ENCODE measurements at places on chromosomes 1 and 21.

DNA sequence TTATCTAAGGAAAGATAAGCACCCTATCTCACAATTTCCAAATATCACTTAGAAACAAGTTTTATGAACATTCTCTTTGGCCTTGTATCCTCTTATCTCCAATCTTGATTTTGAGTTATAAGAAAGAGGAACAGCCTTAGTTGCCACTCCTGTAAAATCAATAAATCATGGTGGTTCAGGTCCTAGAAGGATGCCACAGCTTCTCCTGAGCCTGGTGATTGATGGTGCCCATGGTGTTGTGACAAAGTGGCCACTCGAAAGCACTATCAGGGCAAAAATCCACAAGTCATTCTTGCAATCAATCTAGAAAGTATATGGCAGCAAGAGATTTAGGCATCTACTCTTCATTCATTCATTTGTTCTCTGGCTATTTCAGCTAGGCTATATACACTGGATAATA lies 27.8 kb downstream of the GBP6 start:
- H3K27ac ChIP-seq, result no peak overlapping the region
- no peaks in the 10 kb centered on the region for H3K27me3 ChIP-seq
- H3K36me3 ChIP-seq, result no peaks in the 10 kb centered on the region
- peak; percentile 48 for DNase-seq
- H3K4me3 ChIP-seq, result no peak overlapping the region

DNA sequence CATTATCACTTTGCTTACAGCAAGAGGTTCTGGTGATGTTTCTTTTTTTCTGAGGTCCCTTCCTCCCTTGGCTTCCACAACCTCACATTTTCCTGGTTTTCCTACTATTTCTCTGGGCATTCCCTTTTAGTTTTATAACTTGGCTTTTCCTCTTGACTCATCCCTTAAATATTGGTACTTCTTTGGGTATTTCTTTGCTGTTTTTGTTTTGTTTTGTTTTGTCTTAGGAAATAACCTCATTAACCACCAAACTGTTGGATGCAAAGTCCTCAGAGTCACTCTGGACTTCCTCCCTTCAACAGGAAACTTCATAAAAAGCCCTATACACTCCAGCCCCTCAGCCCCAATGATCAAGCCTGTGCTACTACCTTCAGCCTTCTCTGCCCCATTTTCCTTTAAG lies 211.1 kb downstream of the DUSP10 start:
- no peaks in the 10 kb centered on the region for H3K27me3 ChIP-seq
- H3K36me3 ChIP-seq, result no peaks in the 10 kb centered on the region
- no peaks in the 10 kb centered on the region for H3K4me1 ChIP-seq
- H3K4me3 ChIP-seq, result no peak overlapping the region
- DNase-seq, result no peak
- H3K27ac ChIP-seq, result no peak overlapping the region

DNA sequence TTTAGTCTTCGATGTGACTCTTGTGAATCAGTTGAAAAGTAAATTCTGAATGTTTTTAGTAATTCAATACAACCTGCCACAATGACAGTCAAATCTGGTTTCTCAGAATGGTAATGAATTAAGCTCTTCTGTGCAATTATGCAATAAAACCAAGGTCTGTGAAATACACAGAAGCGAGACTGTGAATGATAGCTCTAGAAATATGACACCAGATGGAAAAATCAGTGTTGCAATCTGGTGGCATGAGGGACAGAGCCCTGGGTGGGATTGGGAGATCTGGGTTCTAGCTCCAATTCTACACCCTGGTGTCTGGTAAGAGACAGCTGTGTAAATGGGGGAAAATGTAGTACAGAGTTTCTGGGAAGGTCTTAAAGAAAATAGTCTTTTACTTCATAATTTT lies 586.4 kb upstream of the ZRANB2 start:
- DNase-seq, result no peak
- H3K4me1 ChIP-seq, result no peaks in the 10 kb centered on the region
- no peaks in the 10 kb centered on the region for H3K27me3 ChIP-seq
- H3K36me3 ChIP-seq, result no peaks in the 10 kb centered on the region
- no peak overlapping the region for H3K4me3 ChIP-seq

GRCh38 chr21:25903607-25904006 lies 168.8 kb downstream of the GABPA start:
- H3K27ac ChIP-seq, result no peak overlapping the region
- DNase-seq, result no peak
- H3K36me3 ChIP-seq, result peaks cover 8% of the 10 kb centered on the region

GRCh38 chr1:1354271-1355247 lies 3.8 kb downstream of the MXRA8 start:
- no peak for DNase-seq
- no peak overlapping the region for H3K4me3 ChIP-seq
- H3K27me3 ChIP-seq, result peaks cover 9% of the 10 kb centered on the region
- no peaks in the 10 kb centered on the region for H3K36me3 ChIP-seq
- H3K4me1 ChIP-seq, result peaks cover 5% of the 10 kb centered on the region

GRCh38 chr1:47469910-47470309 lies 32.1 kb downstream of the FOXD2 start:
- H3K27me3 ChIP-seq, result no peaks in the 10 kb centered on the region
- H3K4me1 ChIP-seq, result no peaks in the 10 kb centered on the region
- no peak for DNase-seq
- no peaks in the 10 kb centered on the region for H3K36me3 ChIP-seq
- H3K4me3 ChIP-seq, result no peak overlapping the region

- H3K4me1 ChIP-seq, result no peaks in the 10 kb centered on the region
- DNase-seq, result no peak
- H3K36me3 ChIP-seq, result peaks cover 13% of the 10 kb centered on the region
- no peak overlapping the region for H3K4me3 ChIP-seq
Observed at GRCh38 chr1:23801876-23802275, 1.3 kb upstream of the GALE start.

DNA sequence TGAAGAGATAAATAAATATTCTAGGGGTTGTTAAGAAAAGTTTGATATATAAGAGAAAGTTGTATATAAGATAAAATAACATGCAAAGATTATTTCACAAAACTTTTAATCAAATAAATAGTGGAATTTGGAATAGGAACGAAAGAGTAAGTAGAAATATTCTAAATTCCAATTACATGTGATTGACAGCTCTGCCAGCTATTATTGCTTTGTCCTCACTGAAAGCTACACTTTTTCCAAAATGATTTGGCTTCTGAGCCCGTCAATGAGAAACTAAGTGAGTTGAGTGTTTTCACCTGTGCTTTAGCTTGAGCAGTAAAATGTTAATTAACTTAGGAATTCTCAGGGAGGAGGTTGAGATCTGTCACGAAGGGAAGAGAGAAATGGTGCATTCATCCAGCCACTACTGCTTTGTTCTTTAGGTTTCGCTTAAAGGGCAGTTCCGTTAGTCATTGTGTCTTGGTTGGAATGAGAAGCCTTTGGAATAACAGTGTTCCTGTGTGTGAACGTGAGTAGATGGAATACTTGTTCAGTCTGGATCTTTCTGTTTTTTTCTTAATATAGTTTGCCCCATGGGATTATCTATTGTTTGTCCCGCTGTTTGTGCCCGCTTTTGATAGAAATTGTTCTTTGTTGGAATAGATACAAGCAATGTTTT lies 63.3 kb upstream of the CR1L start:
- H3K4me1 ChIP-seq, result no peaks in the 10 kb centered on the region
- DNase-seq, result no peak
- H3K27me3 ChIP-seq, result no peaks in the 10 kb centered on the region
- no peak overlapping the region for H3K4me3 ChIP-seq

- H3K4me3 ChIP-seq, result no peak overlapping the region
- H3K27me3 ChIP-seq, result peaks cover 29% of the 10 kb centered on the region
- DNase-seq, result no peak
Observed at GRCh38 chr1:6184083-6184783, 4.1 kb upstream of the CHD5 start.

DNA sequence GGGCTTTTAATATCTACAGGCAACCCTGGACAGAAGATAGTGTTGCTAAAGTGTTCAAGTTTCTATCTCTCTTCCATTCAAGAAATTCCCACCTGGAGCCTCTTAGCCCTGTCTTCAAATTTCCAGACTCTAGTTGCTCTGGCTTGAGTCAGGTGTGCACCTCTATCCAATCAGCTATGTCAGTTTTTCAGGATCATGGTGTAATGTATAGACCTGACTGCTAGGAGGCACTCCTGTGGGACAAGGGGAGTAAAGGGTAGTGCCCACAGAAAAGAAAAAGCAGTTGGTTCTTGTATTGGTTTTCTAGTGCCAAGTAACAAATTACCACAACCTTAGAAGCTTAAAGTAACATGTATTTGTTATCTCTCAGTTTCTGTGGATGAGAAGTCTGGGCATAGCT lies 6.2 kb upstream of the ZRANB2 start:
- H3K36me3 ChIP-seq, result no peaks in the 10 kb centered on the region
- no peaks in the 10 kb centered on the region for H3K27me3 ChIP-seq
- DNase-seq, result no peak
- no peak overlapping the region for H3K27ac ChIP-seq

GRCh38 chr1:170196490-170197236 lies 50.9 kb downstream of the NTMT2 start:
- H3K27ac ChIP-seq, result no peak overlapping the region
- H3K27me3 ChIP-seq, result no peaks in the 10 kb centered on the region
- no peak for DNase-seq

- no peaks in the 10 kb centered on the region for H3K36me3 ChIP-seq
- no peaks in the 10 kb centered on the region for H3K4me1 ChIP-seq
- peaks cover 46% of the 10 kb centered on the region for H3K27me3 ChIP-seq
Observed at GRCh38 chr1:13898406-13898805, 198.4 kb downstream of the PRDM2 start.

- no peaks in the 10 kb centered on the region for H3K27me3 ChIP-seq
- no peak overlapping the region for H3K27ac ChIP-seq
- DNase-seq, result no peak
- peaks cover 6% of the 10 kb centered on the region for H3K36me3 ChIP-seq
- H3K4me1 ChIP-seq, result no peaks in the 10 kb centered on the region
Observed at GRCh38 chr1:180786624-180787023, 126.1 kb upstream of the KIAA1614 start.

GRCh38 chr1:22533244-22533895 lies 29.9 kb upstream of the EPHA8 start:
- peaks cover 6% of the 10 kb centered on the region for H3K36me3 ChIP-seq
- H3K4me1 ChIP-seq, result no peaks in the 10 kb centered on the region
- no peaks in the 10 kb centered on the region for H3K27me3 ChIP-seq
- no peak for DNase-seq
- no peak overlapping the region for H3K27ac ChIP-seq

GRCh38 chr1:27887215-27888021 lies 15.1 kb downstream of the THEMIS2 start:
- DNase-seq, result no peak
- no peaks in the 10 kb centered on the region for H3K27me3 ChIP-seq
- peaks cover 47% of the 10 kb centered on the region for H3K4me1 ChIP-seq
- peaks cover 69% of the 10 kb centered on the region for H3K36me3 ChIP-seq

DNA sequence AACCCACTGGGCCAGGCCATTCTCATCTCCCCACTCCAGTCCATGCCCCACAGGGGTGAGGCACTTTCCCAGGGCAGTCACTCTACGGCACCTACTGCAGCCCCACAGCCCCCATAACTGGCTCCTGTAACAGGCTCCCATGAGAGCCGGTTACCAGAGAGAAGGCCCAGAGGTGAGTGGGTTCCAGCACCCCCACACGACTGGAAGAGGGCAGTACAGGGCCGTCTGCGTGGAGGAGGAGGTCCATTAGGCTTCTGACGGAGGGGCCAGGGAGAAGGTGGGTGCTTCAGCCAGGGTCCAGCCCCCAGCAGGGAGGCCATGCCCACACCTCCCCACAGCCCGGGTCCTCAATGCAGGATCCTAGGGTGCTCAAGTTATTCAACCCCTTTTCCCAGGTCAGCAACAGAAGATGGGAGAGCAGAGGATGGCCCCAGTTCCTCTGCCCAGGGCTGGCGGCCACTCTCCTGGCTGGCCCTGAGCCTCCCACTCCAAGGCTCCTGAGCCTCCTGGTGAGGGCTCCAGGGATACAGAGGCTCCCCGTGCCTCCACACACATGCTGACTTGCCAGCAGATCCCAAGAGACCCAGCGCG lies 1.6 kb downstream of the ACAP3 start:
- H3K4me3 ChIP-seq, result peak overlapping the region; percentile 80
- H3K36me3 ChIP-seq, result no peaks in the 10 kb centered on the region
- H3K4me1 ChIP-seq, result peaks cover 52% of the 10 kb centered on the region

DNA sequence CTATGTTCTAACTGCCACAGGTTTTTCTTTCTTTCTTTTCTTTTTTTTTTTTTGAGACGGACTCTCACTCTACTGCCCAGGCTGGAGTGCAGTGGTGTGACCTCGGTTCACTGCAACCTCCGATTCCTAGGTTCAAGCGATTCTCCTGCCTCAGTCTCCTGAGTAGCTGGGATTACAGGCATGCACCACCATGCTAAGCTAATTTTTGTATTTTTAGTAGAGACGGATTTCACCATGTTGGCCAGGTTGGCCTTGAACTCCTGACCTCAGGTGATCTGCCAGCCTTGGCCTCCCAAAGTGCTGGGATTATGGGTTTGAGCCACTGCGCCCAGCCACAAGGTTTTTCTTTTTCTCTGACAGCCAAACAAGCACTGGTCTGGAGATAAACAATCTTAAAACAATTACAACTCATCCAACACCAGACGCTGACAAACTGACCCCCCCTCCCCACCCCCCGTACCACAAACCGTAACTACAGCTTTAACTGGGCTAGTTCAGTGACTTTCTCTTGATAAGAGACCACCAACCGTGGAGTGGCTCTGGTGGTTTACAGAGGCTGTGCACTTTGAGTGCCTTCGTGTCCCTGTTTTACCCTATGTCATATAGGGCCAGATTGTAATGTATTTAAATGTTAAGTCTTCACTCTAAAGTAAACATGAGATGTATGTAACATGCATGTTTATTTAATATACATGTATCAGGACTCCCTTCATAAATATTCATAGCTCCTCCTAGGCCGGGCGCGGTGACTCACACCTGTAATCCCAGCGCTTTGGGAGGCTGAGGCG lies 19.5 kb upstream of the PUM1 start:
- DNase-seq, result peak; percentile 76
- H3K27ac ChIP-seq, result no peak overlapping the region
- no peaks in the 10 kb centered on the region for H3K27me3 ChIP-seq
- no peaks in the 10 kb centered on the region for H3K4me1 ChIP-seq

- no peak overlapping the region for H3K4me3 ChIP-seq
- H3K27ac ChIP-seq, result no peak overlapping the region
- H3K27me3 ChIP-seq, result no peaks in the 10 kb centered on the region
- peaks cover 5% of the 10 kb centered on the region for H3K36me3 ChIP-seq
- no peak for DNase-seq
- H3K4me1 ChIP-seq, result no peaks in the 10 kb centered on the region
Observed at GRCh38 chr1:165910764-165911421, 83.5 kb downstream of the UCK2 start.

DNA sequence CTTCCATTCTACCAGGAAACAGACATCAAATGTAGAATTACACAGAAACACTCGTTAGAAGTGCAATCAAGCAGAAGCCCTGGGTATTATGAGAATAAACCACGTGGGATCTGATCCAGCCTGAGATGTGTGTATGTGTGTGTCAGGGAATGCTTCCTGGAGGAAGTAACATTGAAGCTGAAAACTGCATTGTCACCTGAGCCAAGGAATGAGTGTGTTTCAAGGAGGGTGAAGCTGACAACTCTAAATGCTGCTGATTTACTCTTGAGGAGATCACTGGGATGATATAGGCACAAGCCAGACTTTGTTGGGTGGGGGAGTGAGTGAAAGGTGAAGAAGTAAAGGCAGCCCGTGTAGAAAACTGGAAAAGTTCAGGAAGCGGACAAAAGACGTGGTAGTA lies 27.6 kb downstream of the FAAH start:
- DNase-seq, result no peak
- H3K4me1 ChIP-seq, result no peaks in the 10 kb centered on the region
- peaks cover 2% of the 10 kb centered on the region for H3K27me3 ChIP-seq
- no peak overlapping the region for H3K27ac ChIP-seq
- no peaks in the 10 kb centered on the region for H3K36me3 ChIP-seq

- H3K36me3 ChIP-seq, result peaks cover 31% of the 10 kb centered on the region
- peaks cover 25% of the 10 kb centered on the region for H3K4me1 ChIP-seq
- DNase-seq, result peak; percentile 73
- H3K27ac ChIP-seq, result peak overlapping the region; percentile 84
- no peak overlapping the region for H3K4me3 ChIP-seq
- H3K27me3 ChIP-seq, result no peaks in the 10 kb centered on the region
Observed at GRCh38 chr1:243495442-243496186, 239.8 kb downstream of the SDCCAG8 start.
